HS-27A (cell line): ENCODE measurements at places on chromosomes 11 and 22.
A peak's percentile ranks its signal among the peaks of the same experiment; 100 is the strongest.

- DNase-seq, result no peak
These were observed 54.0 kb downstream of the PRR5L start for GRCh38 chr11:36350137-36350513.

DNA sequence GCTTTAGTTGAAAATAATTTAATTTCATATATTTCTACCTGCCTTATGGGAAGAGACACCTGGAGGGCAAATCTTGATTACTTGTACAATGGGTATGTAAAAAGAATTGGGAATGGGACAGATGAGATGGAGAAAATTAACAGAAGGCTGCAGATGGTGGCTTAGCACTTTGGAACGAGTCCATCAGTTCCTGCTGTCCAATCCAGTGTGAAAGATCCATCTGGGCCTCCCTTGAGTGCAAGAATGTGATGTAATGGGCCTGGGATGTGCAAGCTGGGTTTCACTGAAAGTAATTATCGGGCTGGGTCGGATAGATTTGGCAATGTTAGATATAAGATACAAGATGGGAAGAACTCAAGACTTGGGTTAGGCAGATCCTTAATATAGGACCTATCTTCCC lies 42.0 kb downstream of the CECR2 start:
- DNase-seq, result no peak

DNA sequence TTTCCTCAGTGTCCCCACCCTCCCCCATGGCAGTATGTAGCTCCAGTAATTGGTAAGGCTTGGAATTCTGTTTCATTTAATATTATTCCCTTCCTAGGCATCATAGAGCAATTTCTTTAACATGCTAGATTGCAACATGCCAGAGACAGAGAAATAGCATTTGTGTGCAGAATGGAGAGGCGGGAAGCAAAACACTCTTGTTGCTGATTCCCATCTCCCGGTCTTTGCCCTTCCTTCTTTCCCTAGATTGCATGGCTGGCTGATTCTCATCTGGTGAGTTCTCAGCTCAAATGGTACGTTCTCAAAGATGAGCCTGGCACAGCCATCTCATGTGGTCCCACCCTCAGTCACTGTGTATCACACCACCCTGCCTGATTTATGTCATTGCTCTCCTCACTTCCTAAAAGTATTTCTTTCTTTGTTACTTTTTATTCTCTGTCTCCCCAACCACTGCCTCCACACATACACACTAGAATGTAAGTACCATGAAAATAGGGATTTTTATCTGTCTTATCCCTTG lies 66.9 kb downstream of the ARFGAP2 start:
- no peak for DNase-seq

DNA sequence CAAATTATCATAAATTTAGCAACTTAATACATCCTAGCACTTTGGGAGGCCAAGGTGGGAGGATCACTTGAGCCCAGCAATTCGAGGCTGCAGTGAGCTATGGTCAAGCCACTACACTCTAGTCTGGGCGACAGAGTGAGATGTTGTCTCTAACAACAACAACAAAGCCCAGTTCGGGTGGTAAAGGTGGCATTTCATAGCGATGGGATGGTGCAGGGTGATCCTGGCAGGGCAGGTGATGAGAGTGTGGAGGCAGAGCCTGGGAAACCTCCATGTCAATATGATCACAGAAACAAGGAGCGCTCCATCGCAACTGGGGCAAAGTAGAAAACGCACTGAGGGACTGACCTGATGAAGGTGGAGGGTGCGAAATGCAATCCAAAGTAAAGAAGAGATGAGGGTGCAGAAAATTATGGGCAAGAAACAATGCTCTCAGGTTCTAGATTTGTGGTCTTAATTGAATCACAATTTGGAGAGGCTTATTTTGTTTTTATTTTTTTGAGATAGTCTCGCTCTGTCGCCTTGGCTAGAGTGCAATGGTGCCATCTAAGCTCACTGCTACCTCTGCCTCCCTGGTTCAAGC lies 32.8 kb upstream of the CLDN5 start:
- DNase-seq, result no peak

GRCh38 chr11:107018219-107018901 lies at the start of gene GUCY1A2:
Gene GUCY1A2 (minus strand): TSS chr11:107018476. CDS start chr11:107018055, 421 bp downstream.
- no peak for DNase-seq

DNA sequence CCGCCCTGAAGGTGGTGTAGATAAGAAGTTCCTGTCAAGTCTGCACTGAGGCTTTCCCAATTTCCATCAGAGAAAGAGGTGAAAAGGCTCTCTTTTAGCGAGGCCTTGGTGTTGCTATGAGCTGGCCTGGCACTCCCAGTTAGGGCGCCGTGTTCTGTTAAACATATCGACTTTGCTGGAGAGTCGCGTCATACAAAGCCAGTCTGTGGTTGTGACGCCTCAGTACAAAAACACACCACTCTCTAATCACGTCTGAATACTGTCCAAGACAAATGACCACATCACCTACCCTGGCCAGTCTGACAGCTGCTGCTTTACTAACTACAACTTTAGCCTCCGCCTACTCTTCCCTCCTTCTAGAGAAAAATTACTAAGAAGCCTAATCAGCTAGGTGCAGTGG lies 8.0 kb upstream of the TOLLIP start:
- DNase-seq, result no peak

DNA sequence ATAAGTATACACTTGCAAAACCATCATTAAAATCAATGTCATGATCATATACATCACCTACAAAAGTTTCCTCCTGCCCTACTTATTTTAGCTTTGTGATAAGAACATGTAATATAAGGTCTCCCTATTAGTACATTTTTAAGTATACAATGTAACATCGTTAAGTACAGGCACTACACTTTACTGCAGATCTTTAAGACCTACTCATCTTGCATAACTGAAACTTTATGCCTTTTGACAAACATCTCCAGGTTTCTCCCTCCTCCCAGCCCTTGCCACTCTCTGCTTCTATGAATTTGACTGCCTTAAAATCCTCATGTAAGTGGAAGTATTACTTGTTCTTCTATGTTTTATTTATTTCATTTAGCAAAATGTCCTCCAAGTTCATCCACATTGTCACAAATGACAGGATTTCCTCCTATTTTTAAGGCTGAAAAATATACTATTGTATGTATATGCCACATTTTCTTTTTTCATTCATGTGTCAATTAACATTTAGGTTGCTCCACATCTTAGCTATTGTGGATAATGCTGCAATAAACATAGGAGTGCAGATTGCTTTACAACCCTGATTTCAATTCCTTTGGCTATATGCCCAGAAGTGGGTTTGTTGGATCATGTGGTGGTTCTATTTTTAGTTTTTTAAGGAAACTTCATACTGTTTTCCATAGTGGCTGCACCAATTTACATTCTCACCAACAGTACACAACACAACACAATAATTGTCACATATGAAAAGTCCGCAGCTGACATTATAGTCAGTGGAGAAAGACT lies 471.1 kb upstream of the ANO3 start:
- DNase-seq, result no peak

DNA sequence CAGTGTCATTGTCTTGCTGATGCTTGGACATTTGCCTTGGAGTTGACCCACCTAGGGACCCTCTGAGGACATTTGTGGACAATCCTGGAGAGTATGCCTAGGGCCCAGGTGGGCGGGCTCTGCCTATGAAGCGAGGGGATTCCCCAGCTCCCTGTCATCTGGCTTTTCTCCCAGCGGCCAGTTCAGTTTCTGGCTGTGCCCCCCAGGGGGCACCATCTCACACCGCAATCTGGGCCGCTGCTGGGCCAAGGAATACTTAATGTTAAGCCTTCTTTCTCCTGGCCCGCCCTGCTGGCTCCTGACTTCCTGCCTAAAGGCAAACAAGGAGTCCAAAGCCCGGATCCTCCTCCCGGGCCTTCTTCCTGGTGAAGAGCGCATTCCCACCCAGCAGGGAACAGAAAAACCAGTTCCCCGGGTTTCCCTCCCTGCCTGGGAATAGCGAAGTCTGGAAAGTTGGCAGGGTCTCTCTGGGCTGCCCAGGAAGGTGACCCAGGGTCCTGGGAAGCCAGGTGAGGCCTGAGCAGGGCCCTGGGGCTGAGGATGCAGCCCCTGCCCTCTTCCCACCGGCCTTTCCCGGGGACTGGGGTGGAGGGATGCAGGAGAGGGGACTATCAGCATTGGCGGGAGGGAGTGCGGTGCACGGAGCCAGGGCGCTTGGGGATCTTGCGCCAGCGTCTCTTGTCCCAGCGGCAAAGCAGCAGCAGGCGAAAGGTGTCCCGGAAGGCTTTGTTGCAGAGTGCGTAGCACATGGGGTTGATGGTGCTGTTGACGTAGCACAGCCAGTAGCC lies 11.9 kb downstream of the CHRM1 start:
- DNase-seq, result no peak

- DNase-seq, result no peak
These were observed 223.6 kb downstream of the ADAMTS15 start for GRCh38 chr11:130671801-130672700.

DNA sequence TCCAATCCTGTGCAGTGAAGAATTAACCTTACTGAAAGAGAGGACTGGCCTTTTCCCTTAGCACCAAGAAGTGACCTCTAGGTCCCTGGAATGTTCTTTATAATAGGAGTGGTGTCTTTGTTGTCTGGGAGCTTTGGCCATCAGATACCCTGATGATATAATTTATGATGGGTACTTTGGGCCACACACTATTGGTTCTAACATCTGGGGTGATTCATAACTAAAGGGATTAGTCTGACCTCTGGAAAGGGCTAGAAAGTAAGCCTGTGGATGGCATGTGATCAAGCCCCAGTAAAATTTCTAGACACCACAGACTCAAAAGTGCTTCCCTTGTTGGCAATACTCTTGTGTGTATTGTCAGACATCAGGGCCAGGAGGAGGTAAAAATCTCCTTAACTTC lies 891.2 kb downstream of the KCNA4 start:
- DNase-seq, result no peak

- no peak for DNase-seq
These were observed 13.1 kb downstream of the C1QTNF6 start for GRCh38 chr22:37174964-37175363.

DNA sequence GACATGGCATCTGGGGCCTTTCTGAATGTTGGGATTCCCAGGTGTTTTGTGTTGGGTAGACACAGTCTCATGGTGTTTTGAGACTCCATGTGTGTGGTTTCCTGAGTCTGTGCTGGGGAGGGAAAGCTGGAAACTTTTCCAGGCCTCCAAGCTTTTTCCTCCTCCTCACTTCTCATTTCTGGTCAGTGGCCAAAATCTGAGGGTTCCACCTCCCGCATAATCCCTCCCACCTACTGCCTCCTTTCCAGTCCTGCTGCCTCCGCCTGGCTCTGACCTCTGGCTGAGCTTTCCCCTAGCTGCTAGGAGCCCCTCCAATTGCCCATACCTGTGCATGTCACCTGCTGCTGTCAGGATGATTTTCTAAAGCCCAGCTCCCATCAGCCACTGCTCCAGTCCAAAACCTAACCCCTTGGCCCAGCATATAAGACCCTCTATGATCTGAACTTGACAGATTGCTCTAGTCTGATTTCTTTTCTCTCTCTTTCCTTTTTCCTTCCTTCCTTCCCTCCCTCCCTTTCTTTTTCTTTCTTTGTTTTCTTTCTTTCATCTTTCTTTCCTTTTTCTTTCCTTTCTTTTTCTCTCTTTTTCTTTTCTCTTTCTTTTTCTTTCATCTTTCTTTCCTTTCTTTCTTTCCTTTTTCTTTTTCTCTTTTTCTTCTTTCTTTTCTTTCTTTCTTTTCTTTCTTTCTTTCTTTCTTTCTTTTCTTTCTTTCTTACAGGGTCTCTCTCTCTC lies 51.4 kb upstream of the NECTIN1 start:
- DNase-seq, result no peak

DNA sequence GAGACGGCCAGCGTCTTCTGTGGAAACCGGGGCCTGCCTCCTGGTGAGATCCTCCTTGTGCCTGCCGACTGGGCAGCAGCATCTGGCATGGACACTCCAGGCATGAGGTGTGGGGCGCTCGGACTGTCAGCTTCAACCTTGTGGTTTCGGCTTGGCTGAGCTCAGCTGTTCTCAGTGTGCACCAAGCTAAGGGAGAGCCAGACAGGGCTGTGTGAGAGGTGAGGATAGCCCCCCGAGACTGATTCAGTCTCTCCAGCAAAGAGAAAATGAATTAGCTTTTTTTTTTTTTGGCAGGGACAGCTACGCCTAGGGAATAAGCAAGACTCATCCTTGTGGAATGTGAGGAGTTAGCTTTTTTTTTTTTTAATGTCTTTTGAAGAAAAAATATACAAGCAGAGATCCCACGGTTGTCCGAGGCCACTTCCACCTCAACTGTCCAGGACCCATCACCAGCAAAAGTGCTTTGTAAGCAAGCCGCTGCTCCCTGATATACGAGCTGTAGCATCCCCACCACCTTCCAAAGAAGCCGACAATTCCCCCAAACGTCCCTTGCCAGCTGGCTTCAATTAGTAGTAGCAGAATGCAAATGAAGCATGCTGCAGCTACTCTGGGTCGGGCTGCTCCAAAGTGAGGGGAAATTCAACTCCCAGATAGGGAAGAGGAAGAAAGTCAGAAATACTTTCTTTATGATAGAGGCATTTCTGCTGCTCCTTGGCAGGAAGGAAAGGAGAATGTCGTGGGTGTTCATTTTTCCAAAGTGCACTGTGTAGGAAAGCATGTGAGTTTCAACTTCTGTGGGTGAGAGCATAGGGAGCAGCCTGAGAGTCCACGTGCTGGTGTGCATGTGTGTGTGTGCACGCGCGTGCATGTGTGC lies 9.7 kb upstream of the THY1 start:
- DNase-seq, result peak; percentile 50

DNA sequence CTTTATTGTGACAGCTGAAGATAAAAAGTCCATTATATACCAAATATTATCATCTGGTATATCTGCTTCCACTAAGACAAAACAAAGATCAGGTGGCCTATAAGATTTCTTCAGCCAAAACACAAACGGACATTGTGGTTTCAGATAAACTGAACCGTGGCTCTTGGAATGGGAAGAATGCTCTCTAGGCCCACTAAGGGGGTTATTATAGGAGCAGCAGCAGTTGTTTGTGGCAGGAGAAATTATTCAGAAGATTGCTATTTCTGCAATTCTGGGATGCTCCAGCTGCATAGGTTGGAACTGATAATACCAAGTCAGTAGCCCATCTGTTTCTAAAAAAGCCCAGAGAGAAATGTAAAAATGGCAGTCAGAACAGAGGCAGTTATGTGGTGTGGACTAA lies 145.3 kb downstream of the NCAM1 start:
- DNase-seq, result peak; percentile 45

GRCh38 chr11:76627606-76628005 lies 42.9 kb downstream of the LRRC32 start:
- no peak for DNase-seq

GRCh38 chr11:70016666-70017367 lies 61.3 kb upstream of the ANO1 start:
- peak; percentile 34 for DNase-seq

DNA sequence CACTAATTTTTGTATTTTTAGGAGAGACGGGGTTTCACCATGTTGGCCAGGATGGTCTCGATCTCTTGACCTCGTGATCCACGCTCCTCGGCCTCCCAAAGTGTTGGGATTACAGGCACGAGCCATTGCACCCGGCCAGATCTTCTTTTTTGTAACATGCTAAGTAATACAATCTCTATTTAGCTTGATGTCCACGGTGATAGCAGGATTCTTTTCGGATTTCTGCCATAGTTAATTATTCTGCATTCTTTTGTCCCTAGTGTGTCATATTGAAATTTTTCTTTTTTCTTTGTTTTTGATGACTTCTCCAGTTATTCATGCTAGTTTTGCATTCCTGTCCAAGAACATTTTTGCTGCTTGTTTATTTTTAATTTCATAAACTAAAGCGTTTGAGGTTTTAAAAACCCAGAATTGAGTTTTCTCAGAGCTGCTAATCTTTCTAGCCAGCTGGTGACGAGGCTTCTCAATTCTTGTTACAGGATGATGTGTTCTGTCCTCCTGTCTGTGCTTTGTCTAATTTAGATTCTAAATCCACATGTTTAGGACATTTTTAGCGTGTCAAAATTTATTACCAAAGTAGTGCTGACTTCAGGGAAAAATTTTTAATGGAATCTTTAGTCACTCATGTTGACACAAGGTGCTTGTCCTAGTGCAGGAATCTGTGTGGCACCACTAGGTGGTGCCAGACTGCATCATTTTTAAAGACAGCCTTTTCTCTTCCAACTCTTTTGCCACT lies 21.8 kb downstream of the NF2 start:
- DNase-seq, result peak; percentile 49
